ENCODE measurements at places on chromosomes 5 and 9.

DNA sequence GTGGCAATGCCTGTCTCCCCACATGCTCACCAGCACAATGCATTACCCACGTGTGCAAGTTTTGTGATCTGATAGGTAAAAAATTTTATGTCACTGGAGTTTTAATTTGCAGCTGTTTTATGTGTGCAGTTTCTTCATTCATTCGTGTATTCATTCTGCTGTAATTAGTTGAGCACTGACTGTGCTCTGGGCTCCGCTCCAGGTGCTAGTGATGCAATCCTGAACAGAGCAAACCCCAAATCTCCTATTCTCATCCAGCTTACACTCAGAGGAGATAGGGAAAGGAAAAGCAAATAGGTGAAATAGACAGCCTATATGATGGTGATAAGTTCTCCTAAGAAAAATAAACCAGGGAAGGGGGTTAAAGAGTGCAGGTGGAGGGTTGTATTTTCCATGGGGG, 148.4 kb downstream of the TENT4A start:
- no peak for DNase-seq

- DNase-seq, result no peak
Measured at GRCh38 chr5:96288845-96289185, 144.2 kb downstream of the PCSK1 start.

DNA sequence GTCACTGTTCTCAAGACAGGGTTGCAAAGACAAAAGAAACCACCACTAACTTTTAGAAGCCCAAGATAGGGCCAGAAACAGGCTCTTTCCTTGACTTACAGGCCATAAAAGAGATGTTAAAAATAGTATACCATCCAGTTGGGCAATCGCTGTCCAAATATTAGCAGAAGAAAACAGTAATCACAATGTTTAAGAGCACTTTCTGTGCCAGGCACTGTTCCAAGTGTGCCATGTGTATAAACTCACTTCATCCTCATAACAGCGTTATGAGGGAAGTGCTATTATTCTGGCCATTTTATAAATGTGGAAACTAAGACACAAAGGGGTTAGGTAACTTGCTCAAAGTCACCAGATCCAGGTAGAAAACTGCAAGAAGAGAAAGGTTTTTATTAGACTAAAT, 111.7 kb downstream of the KCNN2 start:
- DNase-seq, result no peak

DNA sequence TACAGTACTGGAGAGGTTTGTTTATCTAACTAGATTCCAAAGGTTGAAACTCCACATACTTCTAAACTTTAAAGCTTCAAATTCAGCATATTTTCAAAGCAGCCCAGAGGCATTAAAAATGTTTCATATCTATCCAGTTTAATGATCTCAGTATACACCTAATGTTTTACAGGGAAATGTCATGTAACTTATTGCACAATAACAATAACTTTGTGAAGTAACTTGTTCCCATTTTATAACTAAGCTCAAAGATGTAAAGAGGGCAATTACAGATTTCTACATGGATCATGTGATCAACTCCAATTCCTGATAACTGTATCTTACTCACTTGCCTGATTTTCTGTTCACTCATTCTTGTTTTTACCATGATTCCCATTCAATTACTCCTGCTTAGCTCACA, 610.0 kb downstream of the TAF11L14 start:
- DNase-seq, result no peak

- DNase-seq, result no peak
Measured at GRCh38 chr5:14669975-14670374, 5.5 kb downstream of the OTULIN start.

DNA sequence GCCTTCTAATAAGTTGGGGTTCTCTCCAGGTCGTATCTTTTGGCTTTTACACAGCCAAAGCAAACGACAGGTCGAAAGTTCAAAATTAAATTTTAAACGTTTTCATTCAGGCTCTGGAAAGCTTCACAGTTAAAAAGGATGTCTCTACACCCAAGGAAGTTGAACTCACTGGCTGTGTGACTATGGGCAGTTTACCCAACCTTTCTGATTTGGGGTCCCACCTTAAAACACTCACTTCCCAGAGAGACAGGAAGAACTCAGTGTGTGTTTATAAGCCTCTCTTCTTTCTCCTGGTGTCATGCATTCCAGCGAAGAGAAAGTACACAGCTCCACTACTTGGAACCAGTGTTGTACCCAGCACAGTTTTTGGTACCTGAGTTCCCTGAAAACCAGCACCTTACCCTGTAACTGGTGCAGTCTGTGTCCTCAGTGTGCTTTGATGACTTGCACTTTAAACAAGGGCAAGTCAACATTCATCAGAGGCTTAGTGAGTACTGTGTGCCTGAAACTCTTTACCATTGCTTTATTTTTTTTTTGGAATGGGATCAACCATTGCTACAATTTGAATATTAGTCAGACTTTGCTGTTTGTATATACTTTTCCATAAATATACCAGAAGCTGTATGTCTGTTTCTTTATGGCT, 1.7 kb downstream of the SRD5A1 start:
- DNase-seq, result no peak

- DNase-seq, result no peak
Measured at GRCh38 chr5:171989276-171989675, 17.2 kb downstream of the FBXW11 start.

- no peak for DNase-seq
Measured at GRCh38 chr9:80797831-80798688, 891.3 kb downstream of the TLE1 start.

GRCh38 chr9:37187713-37188439, 67.5 kb downstream of the ZCCHC7 start:
- DNase-seq, result no peak

GRCh38 chr9:106405871-106406435, 457.0 kb upstream of the ZNF462 start:
- no peak for DNase-seq

DNA sequence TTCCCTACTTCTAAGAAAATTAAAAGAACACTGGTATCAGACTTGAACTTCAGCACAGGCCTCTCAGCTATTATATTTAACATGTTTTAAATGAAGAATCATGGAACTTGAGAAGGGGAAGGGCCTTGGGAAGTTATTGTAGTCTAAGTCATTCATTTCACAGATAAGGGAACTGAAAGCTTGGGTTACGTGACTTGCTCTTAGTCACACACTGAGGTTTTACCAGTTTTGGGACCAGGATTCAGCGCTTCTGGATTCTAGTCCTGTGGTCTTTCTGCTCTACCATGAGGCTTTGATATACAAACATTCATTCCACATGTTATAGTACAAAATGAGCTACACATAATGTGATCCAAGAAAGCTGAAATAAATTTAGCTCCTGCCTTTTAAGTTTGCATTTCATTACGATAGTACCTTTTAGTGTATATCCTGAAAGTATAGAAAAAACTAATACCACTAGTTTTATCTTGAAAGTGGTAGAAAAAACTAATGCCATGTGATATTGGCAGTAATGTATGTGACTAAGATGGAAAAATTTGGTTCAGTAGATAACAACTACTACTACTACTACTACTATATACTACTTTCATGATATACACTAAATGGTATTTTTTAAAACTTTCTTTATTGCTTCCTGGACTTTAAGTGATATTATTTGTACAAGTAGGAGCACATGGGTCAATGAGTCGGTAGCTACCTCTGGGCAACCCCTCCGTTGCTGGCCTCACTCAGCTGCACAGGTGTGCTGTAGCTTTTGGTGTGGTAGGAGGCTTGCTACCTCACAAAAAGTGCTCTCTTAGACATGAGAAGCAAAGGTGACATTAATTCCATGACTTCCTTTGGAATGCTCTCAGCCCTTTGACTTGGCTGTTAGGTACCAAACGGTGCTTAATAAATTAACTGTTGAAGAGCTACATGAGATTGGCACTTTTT, 40.7 kb downstream of the F2RL2 start:
- DNase-seq, result no peak

- DNase-seq, result no peak
Measured at GRCh38 chr5:171647043-171647903, 138.3 kb upstream of the SMIM23 start.

DNA sequence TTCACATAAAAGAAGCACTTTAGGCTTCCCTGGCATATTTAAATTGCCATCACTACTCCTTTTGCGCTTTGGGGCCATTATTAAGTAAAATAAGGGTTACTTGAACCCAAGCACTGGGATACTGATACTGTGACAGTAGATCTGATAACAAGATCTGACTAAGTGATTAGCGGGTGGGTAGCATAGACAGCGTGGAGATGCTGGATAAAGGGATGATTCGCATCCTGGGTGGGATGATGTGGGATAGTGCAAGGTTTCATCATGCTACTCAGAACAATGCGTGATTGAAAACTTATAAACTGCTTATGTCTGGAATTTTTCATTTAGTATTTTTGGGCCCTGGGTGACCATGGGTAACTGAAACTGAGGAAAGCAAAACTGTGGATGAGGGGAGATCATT, 75.1 kb downstream of the PTTG1 start:
- DNase-seq, result no peak

GRCh38 chr5:111119856-111120255, 27.7 kb downstream of the WDR36 start:
- no peak for DNase-seq

DNA sequence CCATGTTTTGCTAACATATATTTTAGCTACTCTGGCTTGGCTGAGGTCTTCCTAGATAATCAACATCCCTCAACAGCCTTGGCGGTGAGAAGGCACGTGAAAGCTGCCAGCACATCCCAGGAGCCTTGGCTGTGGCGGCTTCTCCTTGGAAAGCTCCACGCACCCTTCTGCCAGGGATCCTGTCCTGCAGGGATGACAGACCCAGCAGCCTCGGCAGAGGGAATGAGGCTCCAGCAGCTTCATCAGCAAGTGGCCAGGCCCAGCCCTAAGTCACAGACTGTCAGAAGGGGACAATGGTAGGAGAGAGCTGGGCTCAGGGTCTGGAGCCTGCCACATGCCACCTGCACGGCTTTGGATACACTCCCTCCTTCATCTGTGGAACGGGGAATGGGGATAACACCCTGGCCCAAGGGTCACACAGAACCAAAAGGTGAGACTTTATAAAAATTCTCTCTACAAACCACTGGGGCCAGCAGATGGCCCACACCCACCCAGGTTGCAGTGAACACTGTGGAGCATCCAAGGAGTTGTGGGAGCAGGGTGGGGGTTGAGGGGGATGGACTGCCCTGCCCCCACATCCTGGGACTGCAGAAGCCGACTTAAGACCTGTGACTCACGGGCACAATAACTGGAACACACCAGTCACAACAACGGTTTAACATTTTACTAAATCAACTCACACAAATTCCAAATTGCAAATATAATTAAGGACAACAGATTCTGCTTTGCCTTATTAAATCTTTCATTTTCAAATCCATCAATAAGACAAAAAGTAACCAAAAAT, 65.1 kb downstream of the MACROH2A1 start:
- DNase-seq, result peak; percentile 64

DNA sequence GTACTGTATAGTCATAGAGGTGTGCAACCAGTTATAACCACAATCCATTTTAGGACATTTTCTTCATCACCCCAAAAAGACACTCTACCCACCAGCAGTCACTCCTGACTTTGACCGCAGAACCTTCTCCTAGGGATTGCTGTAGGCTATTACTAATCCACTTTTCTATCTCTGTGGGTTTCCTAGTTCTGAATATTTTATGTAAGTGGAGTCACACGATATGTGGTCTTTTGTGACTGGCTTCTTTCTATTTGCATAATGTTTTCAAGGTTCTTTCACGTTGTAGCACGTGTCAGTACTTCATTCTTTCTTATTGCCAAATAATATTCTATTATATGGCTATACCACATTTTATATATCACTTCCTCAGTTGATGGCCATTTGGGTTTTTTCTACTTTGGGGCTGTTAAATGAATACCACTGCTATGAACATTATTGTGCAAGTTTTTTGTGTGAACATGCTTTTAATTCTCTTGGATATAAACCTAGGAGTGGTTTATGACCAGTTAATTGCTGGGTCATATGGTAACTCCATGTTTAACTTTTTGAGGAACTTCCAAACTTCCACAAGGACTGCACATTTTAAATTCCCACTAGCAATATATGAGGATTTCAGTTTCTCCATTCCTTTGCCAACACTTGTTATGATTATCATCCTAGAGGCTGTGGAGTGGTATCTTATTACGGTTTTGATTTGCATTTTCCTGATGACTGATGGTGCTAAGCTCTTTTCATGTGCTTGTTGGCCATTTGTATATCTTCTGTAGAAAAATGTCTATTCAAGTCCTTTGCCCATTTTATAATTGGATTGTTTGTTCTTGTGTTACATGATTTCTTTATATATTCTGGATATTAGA, 37.8 kb downstream of the MRRF start:
- no peak for DNase-seq

- DNase-seq, result no peak
Measured at GRCh38 chr9:32543047-32543446, 9.1 kb upstream of the SMIM27 start.

DNA sequence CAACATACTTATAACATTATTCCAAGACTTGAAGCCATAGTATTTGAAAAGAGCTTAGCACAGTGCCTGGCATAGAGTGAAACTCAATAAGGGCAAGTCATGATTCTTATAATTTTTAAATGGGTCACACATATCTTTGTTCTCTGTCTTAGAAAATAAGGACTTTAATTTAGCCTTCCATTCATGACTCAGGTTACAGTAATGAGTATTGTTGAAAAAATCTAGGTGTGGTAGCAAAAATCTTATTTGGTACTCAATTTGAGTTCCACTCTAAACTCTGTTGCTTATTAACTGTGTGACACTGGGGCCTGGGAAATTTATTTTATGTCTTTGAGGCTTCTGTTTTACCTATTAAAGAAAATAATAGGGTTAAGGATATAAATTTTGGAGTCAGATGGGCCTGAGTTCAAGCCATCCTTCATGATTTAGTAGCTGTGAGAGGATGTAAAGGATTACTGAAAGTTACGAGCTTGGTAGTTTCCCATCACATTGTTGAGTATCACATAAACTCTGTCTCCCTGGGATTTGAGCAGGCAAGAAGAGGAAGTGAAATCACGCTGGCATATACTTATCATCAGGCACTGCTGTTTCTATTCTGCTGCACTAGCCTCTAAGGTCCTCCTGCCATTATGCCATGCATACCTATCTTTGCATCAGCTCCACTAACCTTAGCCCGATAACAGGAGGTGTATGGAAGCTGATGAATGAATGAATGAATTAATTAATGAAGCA, 1.5 kb downstream of the SPINK9 start:
- no peak for DNase-seq

DNA sequence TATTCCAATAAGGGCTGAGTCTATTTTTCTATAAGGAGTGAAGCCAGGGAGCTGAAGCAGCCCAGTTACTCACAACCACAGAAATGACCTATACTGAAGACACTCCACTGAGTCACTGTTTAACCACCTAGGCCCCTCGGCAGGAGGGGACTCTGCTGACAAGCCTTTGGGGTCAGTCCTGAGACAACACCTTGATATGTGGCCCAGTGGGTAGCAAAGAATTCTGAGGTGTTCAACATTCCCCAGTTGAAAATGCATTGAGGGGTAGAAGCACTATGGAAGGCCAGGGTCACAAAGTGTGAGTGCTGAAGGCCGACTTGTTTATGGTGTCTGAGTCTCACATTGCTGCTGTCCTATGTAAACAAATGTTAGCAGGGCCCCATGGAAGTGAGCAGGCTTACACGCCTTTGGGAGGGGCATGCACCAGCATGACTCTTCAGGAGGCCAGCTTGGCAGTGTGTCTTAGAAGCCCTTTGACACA, 112.6 kb upstream of the NFIL3 start:
- no peak for DNase-seq

Measured in aorta (tissue), 5 donors.